Activated T-cell treated with anti-CD3 and anti-CD28 coated beads, Interleukin-2, amount 50 U/mL, for 72 hours (primary cell): ENCODE measurements at places on chromosomes 3 and 15. TPM values are rescaled to one million over a fixed set of nuclear protein-coding genes. Genes with fewer than 3 reads are reported as not detected.

Gene C2CD4B
- total RNA-seq, result 0.24 TPM

Gene NANOGP8
- total RNA-seq, result not detected

Gene ANXA2
- 89.3 TPM for total RNA-seq

Gene IL16
- 50.9 TPM for total RNA-seq

Gene RSL24D1
- 181 TPM for total RNA-seq
